ENCODE measurements at places on chromosomes 3 and 15.

DNA sequence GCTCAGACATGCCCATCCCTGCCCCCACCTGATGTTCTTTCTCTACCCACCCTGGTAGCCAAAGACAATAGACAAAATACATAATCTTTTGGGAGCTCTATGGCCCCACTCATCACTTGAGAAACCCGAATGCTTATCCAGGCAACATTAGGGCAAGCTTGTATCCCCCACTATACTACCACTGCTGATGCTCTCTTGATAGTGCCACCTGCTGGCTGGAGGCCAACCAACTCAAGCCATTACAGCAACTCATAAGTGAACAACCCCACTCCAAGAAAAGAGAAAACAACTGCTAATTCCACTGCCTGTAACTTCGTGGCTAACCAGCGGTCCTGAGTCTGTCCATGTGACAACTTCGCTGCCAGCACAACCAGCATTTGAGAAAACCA, 342.5 kb upstream of the TGFBR2 start:
- no peak overlapping the region for H3K27ac ChIP-seq
- peaks cover 27% of the 10 kb centered on the region for H3K4me1 ChIP-seq
- H3K4me3 ChIP-seq = no peak overlapping the region
- H3K36me3 ChIP-seq = no peaks in the 10 kb centered on the region
- no peak for DNase-seq

GRCh38 chr3:175187586-175187985, 328.5 kb downstream of the NAALADL2 start:
- no peaks in the 10 kb centered on the region for H3K36me3 ChIP-seq
- no peak overlapping the region for H3K27ac ChIP-seq
- no peaks in the 10 kb centered on the region for H3K27me3 ChIP-seq

GRCh38 chr15:81752974-81753373, 292.8 kb downstream of the MEX3B start:
- H3K4me1 ChIP-seq = peaks cover 20% of the 10 kb centered on the region
- H3K27ac ChIP-seq = peak overlapping the region; percentile 20
- no peaks in the 10 kb centered on the region for H3K27me3 ChIP-seq
- no peak overlapping the region for H3K4me3 ChIP-seq
- no peaks in the 10 kb centered on the region for H3K36me3 ChIP-seq
- DNase-seq = no peak

DNA sequence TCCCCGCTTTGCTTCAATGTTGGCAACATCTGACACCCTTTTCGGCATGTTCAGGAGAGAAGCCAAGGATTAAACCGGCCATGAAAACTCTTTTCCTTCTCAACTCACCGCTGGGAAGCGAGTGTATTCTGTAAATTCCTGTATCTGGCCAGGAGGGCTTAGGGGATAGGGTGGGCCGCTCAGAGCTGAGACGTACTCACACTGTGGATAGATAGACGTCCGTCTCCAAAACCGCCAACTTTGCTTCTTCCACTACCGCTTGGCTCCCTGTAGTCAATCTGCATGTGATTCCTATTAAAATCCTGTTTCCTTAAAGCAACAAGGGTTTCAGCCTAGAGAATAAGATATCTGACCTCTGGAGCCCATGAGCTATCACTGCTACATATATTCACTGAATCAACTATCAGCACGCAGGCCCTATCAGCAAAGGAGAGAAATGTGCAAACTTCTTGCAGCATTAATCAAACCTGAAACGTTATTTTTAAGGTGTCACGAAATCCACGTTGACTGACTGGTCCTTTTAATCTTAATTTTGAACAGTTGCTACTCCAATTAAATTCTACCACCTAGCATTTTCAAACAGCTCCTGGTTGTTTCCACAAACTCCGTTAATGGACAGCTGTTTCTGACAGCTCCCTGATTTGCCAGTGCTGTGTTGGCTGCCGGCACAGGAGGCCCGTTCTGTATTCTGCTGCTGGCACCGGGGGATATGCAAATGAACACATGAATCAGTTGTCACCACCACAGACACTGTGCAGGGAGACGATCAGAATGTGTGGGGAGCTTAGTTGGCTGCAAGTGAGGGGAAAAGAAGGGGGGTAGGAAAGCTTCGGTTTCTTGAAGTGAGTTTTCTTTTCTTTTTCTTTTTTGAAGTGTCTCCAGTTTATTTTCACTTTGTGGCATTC, 438.9 kb upstream of the ARRDC4 start:
- H3K27me3 ChIP-seq = no peaks in the 10 kb centered on the region
- H3K4me3 ChIP-seq = no peak overlapping the region
- no peaks in the 10 kb centered on the region for H3K4me1 ChIP-seq
- DNase-seq = no peak
- H3K27ac ChIP-seq = no peak overlapping the region
- H3K36me3 ChIP-seq = no peaks in the 10 kb centered on the region

DNA sequence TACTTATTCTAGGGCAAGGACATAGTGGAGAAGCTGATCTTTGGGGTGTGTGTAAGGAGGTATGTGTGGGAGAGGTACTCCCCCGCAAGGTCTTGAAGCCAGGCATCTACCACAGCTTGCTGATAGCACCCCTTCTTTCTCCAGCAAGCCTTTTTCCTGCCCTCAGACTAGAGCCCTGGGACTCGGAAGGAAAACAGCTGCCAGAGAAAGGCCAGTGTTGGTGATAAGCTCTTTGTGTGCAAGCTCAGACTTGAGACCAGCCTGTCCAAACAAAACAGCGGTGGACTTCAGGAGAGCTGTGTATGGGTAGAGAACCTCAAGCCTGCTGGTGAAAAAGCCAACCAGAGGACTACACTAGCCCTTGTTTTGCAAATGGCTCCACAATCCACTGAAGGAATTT, 1028.6 kb downstream of the MCTP2 start:
- no peaks in the 10 kb centered on the region for H3K27me3 ChIP-seq
- H3K27ac ChIP-seq = peak overlapping the region; percentile 12
- no peak for DNase-seq

DNA sequence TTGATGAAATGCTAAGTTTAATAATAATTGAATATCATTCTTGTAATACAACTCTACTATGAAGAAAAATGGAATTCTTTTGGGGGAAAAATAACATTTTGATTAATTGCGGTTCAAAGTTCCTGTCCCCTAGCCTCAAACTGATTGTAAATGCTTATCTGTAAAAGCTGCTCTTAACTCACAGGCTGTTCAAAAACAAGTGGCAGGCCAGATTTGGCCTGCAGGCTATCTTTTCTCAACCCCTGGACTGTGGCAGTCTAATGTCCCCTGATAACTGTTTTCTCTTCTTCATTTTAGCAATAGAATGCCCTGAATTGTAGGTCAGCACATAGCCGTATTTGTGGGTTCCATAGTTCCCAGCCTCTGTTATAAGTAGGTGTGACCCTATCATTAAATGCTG, 23.5 kb upstream of the SAMMSON start:
- no peaks in the 10 kb centered on the region for H3K4me1 ChIP-seq
- H3K4me3 ChIP-seq = no peak overlapping the region
- DNase-seq = no peak
- no peak overlapping the region for H3K27ac ChIP-seq

DNA sequence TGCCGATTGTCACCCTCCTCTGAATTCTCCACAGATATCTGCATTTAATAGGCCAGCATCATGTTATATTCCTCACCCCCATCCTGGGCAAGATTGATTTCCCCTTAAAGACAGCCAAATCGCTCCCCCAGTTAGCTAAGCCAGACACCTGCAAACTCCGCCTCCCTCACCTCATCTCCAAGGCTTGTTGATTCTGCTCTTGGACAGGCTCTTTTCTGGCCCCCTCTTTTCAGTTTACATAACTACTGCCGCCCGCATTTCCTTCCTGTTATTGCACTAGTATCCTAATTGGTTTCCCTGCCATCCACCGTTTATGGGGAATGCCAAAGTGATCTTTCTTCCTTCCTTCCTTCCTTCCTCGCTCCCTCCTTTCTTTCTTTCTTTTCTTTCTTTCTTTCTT, 214.7 kb upstream of the MRPL3 start:
- no peaks in the 10 kb centered on the region for H3K36me3 ChIP-seq
- no peaks in the 10 kb centered on the region for H3K27me3 ChIP-seq
- no peak for DNase-seq
- no peak overlapping the region for H3K4me3 ChIP-seq
- H3K4me1 ChIP-seq = no peaks in the 10 kb centered on the region
- no peak overlapping the region for H3K27ac ChIP-seq

DNA sequence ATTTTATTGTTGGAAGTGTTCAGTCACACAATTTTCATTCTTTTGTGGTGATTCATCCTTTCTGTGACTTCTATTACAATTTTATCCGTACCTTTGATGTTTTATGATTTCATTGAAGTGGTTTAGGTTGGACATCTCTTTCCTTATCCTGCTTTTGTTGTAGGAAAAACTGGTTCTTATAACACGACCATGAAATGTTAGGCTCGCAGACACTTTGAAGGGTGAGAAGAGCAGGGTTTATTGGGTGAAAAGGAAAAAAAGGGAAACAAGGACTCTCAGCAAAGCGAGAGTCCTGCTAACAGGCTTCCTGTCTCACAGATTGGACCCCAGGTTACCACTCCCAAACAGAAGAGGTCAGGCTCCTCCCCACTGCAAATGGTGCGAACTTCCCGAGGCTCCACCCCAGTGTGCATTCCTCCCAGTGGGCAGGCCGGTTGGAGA, 257.4 kb downstream of the STXBP5L start:
- DNase-seq = no peak
- H3K36me3 ChIP-seq = no peaks in the 10 kb centered on the region
- H3K27me3 ChIP-seq = no peaks in the 10 kb centered on the region

DNA sequence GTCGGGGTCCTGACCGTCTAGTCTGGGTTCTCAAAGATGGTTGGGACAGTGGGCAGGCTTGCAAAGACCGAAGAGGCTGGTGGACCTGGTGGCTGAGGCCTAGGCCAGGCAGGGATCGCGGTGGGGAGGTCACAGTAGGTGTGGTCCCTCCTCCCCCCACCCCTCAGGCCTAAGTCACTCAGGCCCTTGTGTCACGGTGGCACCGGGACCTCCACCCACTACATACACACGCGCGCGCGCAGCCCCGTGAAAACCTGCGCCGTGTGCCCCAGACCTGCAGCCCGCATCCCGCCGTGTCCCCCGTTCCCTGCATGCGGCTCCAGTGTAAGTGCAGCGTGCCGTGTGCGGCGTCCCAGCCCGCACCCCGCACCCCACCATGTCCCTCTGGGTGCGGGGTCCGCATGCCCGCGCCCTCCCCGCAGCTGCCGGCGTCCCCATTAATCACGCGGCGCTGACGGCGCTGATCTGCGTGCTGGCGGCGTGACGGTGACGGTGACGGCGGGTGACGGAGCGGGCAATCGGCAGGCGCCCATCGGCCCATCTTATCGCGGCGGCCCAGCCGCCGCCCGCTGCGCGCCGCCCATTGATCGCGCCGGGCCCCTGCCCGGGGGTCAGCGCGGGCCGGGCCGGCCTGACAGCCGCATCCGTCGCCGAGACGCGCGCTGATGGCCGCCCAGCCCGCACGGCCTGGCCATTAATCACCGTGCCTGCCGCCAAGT, 24.4 kb downstream of the SEC61A1 start:
- peak overlapping the region; percentile 57 for H3K27ac ChIP-seq
- peaks cover 13% of the 10 kb centered on the region for H3K4me1 ChIP-seq
- H3K4me3 ChIP-seq = peak overlapping the region; percentile 48
- no peaks in the 10 kb centered on the region for H3K36me3 ChIP-seq
- DNase-seq = no peak
- H3K27me3 ChIP-seq = no peaks in the 10 kb centered on the region

- no peak overlapping the region for H3K4me3 ChIP-seq
- no peak overlapping the region for H3K27ac ChIP-seq
- H3K27me3 ChIP-seq = no peaks in the 10 kb centered on the region
- no peaks in the 10 kb centered on the region for H3K4me1 ChIP-seq
- DNase-seq = no peak
Measured at GRCh38 chr3:72361990-72362389, 486.3 kb downstream of the SHQ1 start.

DNA sequence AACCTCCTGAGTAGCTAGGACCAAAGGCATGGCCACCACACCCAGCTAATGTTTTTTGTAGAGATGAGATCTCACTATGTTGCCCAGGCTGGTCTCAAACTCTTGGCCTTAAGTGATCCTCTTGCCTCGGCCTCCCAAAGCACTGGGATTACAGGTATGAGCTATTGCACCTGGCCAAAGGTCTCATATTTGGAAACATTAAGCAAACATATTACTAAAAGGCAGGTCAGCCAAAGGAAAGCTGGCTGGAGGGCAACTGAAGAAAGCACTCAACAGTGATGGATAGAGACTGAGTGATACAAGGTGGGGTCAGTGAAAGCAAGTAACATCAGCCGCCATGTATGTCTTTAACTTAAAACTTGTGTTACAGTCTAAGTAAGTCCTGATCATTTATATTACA, 57.5 kb downstream of the TBC1D2B start:
- H3K27ac ChIP-seq = no peak overlapping the region
- no peaks in the 10 kb centered on the region for H3K36me3 ChIP-seq
- H3K27me3 ChIP-seq = no peaks in the 10 kb centered on the region
- H3K4me3 ChIP-seq = no peak overlapping the region
- no peak for DNase-seq

- DNase-seq = no peak
- H3K36me3 ChIP-seq = no peaks in the 10 kb centered on the region
- no peak overlapping the region for H3K4me3 ChIP-seq
- no peaks in the 10 kb centered on the region for H3K27me3 ChIP-seq
- peaks cover 20% of the 10 kb centered on the region for H3K4me1 ChIP-seq
Measured at GRCh38 chr15:61030451-61030850, 198.7 kb downstream of the RORA start.

DNA sequence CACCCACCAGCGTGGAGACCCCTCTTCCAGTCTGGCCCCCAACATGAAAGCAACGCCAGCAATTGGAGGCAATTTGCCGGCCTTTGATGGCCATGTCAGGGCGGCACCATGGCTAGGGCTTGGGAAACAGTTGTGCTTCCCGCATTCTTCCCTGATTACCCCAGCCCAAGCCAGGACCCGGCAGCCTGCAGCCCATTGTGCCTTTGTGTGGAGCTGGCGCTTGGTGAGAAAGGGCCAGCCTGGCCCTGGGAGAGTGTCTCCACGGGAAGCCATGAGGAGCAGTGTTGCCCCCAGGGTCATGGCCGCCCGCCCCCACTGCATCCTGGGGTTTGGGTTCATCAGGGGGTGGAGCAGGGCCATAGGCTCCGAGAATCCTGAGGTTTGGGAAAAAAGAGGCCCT, 66.0 kb downstream of the DNAJB8 start:
- H3K27ac ChIP-seq = no peak overlapping the region
- H3K4me3 ChIP-seq = no peak overlapping the region
- no peak for DNase-seq

GRCh38 chr15:41692049-41692448, 31.8 kb downstream of the MGA start:
- peaks cover 7% of the 10 kb centered on the region for H3K36me3 ChIP-seq
- no peak overlapping the region for H3K4me3 ChIP-seq
- no peak for DNase-seq
- H3K4me1 ChIP-seq = peaks cover 26% of the 10 kb centered on the region
- no peaks in the 10 kb centered on the region for H3K27me3 ChIP-seq

- H3K27ac ChIP-seq = no peak overlapping the region
- no peak for DNase-seq
- H3K36me3 ChIP-seq = no peaks in the 10 kb centered on the region
Measured at GRCh38 chr3:45510519-45510918, 84.0 kb upstream of the LIMD1 start.

DNA sequence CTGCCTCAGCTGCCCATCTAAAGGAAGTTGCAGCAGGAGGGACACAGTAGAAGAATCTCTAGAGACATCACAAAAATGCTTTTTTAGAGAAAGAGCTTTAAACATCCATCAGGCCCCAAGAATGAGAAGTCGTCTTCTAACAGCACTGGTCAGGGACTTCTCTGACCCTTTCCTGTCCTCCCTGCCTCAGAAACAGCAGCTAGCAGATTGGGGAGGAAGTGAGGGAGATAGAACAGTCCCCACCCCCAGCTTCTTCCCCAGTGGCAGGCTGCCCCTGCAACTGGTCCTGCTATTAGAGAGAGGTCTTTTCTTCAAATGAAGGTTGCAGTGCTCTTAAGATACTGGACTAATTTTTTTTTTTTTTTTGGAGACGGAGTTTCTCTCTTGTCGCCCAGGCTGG, 55.1 kb downstream of the PDE8A start:
- no peak overlapping the region for H3K27ac ChIP-seq
- peaks cover 27% of the 10 kb centered on the region for H3K4me1 ChIP-seq
- H3K36me3 ChIP-seq = no peaks in the 10 kb centered on the region
- H3K27me3 ChIP-seq = no peaks in the 10 kb centered on the region

Data from vagina (tissue), 2 donors.